ENCODE measurements at places on chromosomes 6 and 20.

DNA sequence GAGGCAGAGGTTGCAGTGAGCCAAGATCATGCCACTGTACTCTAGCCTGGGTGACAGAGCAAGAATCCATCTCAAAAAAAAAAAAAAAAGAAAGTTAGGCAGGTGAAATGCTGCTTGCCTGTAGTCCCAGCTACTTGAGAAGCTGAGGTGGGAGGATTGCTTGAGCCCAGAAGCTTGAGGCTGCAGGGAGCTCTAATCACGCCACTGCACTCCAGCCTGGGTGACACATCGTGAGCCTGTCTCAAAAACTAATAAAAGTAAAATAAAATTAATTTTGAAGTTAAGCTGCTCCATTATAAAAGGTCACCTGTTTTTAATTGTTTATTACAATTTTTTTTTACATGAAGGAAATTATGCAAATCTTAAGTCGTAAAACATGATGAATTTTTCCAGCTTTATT lies 23.2 kb upstream of the SAMHD1 start:
- no peak for DNase-seq

- DNase-seq, result no peak
These were observed 587.8 kb upstream of the JAG1 start for GRCh38 chr20:11261533-11262000.

DNA sequence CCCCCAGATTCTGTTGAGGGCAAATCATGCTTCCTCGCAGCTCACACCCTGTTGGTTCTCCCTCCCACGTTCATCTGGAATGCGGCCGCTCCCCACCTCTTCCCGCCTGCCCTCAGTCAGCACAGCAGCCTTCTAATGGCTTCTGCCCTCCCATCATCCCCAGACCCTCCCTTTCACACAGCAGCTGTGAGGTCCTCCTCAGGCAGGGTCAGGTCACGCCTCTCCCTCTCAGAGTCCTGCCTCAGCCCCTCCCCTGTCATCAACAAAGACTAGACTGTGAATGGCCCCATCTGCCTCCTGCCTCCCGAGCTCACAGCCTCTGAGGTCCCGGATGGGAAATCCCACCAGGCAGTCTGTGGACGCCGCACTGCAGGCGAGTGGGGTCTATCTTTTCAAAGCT lies 7.9 kb upstream of the BHLHE23 start:
- no peak for DNase-seq

GRCh38 chr6:79605061-79605460 lies 26.1 kb upstream of the SH3BGRL2 start:
- DNase-seq, result no peak

- no peak for DNase-seq
These were observed 7.1 kb downstream of the PANK2 start for GRCh38 chr20:3896302-3896701.

GRCh38 chr6:51137777-51138176 lies 319.1 kb downstream of the TFAP2B start:
- DNase-seq, result no peak

GRCh38 chr6:106446287-106446885 lies 85.9 kb downstream of the CRYBG1 start:
- DNase-seq, result no peak

DNA sequence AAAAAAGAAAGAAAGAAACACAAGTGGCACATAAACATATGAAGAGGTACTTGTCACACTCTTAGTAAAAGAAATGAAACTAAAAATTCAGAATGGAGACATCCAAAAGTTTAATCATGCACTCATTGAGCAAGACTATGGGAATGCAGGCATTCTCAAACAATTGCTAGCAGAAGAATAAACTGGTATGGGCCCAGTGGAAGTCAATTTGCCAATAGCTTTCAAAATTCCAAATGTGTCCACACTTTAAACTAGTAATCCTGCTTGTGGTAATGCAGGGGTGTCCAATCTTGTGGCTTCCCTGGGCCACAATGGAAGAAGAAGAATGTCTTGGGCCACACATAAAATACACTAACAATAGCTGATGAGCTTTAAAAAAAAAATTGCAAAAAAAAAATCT lies 97.4 kb downstream of the EPB41L2 start:
- no peak for DNase-seq

DNA sequence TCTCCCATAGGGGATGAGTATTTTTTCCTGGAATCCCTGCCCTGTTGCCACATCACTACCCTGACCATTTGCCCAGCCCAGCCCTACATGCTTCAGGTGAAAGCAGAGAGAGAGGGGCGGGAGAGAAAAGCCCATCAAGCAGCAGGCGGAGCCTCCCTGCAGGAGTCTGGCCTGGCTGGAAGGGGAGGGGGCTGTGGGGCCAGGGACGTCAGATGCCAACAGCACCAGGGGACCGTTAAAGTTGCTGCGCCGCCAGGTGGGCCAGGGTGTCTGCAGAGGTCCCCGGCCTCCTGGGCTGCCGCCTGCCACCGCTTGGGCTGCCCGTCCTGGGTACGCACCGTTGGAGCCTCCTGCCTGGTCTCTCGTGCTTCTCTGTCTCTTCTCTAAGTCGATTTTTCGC lies 757 bp upstream of the R3HDML start:
- no peak for DNase-seq

DNA sequence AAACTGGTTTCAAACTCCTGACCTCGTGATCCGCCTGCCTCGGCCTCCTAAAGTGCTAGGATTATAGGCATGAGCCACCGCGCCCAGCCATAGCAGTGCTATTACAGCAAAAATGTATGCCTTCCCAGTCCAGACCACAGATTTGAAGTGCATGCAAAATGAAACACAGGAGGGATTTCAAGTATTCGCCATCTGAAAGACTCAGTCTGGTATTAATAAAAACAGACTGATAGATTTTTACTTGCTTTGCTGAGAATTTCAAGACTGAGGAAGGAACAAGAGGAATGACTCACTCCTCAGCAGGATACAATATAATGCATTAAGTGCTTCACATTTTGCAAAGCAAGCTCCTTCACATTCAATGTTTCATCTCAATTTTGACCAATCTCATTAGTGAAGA lies 134.9 kb downstream of the TMEM200A start:
- no peak for DNase-seq

DNA sequence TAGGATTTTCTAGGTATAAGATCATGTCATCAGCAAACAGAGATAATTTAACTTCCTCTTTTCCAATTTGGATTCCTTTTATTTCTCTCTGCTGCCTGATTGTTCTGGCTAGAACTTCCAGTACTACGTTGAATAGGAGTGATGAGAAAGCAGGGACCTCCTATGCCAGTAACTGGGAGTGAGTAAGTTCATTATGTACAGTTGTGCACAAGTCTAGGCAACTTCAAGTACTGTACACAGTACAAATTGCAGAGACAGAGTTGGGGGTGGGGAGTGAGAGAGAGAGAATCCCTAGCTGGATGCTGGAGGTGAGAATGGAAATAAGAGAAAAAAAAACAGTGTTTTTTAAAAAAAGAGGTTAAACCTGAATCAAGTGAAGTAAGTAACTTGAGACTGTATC lies 210.2 kb downstream of the MMUT start:
- DNase-seq, result no peak

DNA sequence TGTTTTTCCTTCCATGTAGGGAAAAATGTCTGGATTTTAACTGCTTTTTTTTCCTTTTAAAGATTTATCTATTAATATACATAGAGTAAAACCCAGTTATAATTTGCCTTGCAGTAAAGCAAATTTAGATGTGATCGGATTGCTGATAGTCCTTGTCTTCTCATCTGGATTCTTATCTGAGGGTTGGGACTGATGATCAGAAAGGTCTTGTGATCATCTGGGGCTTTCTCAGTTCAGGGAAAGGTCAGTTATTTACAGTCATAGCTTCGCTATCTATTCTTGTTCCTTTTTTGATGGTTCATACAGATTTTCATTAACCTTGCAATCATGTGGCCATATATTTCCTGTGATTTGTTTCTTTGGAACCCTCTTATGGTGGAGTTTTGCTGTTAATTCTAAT lies 63.8 kb upstream of the CLDN20 start:
- no peak for DNase-seq

GRCh38 chr20:36364506-36364905 lies 58.4 kb downstream of the DLGAP4 start:
- no peak for DNase-seq
